ENCODE measurements at places on chromosomes 13 and 19. TPM values are rescaled to one million over a fixed set of nuclear protein-coding genes. Genes with fewer than 3 reads are reported as not detected.

Gene PRTN3
- total RNA-seq, result not detected

Gene LRRC63
- total RNA-seq, result not detected

DNA sequence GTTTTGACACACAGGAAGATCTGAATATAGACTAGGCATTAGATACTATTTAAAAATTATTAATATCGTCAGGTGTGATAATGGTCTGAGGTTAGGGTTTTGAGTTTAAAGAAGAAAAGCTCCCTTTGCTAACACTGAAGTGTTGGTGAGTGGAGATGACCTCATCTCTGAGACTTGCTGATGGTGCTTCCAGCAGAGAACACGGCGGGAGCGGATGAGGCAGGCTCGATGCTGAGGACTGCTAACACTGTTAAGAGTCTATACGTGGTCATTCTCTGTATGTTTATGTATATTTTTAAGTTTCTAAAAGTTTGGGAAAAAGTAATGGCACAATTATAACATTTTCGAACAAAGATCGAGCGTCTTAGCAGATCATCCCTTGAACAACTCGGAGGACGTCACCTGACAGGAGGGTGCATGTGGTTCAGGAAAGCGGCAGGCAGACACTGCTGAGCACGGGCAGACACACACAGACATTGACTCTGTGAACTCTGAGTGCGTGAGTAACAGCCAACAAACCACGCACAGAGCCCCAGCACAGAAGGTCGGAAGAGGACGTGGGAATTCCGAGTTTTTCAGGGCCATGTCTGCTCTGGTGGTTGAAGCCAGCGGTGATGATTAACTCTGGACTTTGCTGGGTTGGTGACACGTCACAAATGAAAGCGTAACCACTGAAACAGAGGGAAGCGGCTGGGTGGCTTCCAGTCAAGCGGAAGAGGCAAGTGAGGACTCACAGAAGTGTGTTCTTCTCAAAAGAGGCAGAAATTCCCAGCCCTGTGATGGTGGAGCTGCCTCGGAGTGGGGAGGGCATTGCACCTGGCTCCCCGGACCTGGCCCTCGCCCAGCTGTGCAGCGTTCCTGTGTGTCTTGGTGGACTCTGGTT is 91.9 kb upstream of the TEX29 start:
- DNase-seq, result peak; percentile 83

- DNase-seq, result no peak
These were observed 13.9 kb downstream of the ZNF543 start for GRCh38 chr19:57334191-57334590.

GRCh38 chr19:19948800-19949199 is 48.1 kb downstream of the ZNF93 start:
- no peak for DNase-seq
